ENCODE measurements at places on chromosomes 4 and X.

DNA sequence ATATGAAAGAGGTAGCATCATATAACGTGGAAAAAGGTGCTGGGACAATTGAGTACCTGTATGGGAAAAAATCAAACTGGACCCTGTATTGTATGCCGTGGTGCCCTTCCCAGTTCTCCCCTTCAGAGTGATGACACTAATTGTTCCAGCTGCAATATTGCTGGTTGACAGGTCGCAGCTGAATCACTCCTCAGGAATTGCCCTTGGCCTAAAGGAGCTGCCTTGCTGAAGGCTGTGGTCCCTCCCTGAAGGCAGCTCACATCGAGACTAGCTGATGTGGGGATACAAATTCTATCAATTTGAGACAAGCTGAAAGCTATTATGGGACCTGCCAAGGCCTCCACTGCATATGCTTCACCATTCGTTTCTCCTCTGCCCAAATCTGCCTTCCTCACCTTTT is 39.3 kb upstream of the CXCL8 start:
- DNase-seq = no peak

- no peak for DNase-seq
These were observed 44.2 kb downstream of the NAP1L5 start for GRCh38 chr4:88653371-88653946.

DNA sequence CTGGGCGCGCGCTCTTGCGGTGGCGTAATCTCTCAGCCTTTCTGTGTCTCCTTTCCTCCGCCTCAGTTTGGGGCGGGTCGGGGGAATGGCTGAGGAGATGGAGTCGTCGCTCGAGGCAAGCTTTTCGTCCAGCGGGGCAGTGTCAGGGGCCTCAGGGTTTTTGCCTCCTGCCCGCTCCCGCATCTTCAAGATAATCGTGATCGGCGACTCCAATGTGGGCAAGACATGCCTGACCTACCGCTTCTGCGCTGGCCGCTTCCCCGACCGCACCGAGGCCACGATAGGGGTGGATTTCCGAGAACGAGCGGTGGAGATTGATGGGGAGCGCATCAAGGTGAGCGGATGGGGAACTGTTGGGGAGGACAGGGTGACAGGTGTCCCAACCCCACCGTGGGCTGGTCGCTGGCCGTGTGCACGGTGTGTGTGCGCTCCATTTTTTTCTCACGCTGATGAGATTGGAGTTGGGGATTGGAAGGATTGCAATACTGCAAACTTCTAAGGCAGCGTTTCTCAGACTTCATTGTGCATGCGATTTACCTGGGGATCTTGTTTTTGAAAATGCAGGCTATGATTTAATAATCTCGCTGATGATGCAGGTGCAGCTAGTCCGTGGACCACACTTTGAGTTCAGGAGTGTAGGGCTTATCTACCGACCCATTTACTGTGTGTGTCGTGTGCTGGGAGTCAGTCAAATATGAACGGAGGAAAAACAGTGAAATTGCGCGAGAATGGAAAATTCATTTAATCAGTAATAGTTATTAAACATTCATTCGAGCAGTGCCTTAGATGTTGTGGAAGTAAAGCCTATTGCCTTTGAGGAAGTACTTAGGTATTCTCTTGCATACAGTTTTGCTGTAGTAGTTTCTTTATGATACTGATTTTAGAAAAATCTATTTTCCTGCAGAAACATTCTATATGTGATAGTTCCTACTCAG is at the start of gene RAB33B:
TSS of gene RAB33B (plus strand) at position 11 of the 935 bp plus-strand sequence. CDS start at position 86, 75 bp downstream.
- DNase-seq = no peak

DNA sequence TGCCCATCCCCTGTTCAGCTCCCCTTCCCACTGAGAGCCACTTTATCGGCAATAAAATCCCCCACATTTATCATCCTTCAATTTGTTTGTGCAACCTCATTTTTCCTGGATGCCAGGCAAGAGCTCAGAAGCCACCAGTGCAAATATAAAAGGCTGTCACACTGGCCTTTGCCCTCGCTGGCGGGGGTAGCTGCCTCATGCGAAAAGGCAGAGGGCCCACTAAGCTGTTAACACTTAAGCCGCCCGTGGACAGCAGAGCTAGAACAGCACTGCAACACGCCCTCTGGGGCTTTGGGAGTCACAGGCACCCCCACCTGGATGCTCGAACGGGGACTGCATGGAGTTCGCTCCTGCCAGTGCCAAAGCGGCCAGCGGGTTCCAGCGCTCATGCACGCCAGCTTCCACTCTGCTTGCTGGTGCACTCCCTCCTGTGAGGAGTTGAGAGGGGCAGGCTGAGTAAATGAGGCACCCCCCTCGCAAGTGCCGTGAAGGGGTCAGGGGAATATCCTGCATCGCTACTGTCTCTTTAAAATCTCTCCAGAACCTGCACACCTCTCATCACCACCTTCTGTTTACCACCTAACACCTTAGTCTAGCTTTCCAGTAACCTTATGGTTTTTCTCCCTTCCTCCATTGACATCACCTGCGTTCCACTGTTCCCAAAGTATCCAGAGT is 99.5 kb downstream of the SORBS2 start:
- no peak for DNase-seq

GRCh38 chr4:98905839-98906238 is 23.1 kb downstream of the EIF4E start:
- no peak for DNase-seq

DNA sequence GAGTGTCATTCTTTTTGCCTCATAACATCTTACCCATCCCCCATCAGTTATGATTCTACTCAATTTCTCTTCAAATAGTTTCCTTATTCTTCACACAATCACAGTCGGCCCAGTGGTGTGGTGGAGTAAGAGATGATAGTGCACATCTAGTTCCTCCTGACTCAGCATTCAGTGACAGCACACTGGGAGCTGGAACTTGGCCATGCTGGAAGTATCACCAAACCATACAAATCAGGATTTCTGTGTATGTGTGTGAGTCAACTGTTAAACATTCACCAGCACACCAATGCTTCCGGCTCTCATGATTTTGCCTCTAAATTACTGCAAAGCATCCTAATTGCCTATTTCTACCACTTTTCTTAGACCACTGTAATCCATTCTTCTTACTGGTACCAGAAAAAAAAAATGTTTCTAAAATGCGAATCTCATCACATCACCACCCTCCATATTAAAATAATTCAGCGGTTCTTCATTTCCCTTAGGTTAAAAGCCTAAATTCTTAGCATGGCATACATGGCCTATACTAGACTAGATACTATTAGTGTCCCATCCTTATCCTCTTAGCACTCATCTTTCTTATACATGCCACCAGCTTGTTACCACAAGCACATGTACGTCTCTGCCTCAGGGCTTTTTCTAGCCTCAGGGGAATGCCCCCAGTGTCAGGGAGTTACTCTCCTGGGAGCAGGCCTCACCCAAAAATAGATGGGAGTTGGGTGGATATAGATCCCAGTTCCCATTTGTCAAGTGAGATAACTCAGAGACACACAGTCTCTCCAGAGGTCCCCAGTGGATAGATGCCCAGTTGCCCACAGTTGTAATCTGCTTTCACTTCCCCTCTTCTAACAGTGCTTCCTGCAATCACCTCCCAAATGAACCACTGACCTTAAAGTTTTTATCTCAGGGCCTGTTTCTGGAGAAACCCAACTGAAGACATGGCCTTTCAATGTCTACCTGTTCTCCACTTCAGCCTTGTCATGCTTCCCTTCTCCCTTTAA is 49.2 kb upstream of the DDX53 start:
- no peak for DNase-seq

DNA sequence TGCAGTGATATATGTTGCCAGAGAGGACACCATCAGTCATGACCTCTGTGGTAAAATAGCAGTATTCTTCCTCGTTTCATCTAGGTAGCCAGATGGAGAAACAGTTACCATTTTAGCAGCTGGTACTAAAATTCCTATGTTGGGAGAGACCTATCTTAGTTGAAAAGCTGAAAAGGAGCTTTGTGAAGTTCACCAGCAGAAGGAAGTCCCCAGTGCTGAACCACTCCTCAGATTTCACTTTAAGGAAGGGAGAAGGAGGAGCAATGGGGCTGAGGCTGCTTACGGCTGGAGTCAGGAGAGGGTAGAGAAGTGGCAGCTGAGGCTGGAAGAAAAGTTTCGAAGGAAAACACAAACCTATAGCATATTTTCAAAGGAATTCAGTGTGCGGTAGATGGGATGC is 103.7 kb downstream of the ATXN3L start:
- no peak for DNase-seq

- DNase-seq = no peak
These were observed 8.0 kb upstream of the FNIP2 start for GRCh38 chr4:158760866-158761265.

- no peak for DNase-seq
These were observed 181.3 kb upstream of the STK26 start for GRCh38 chrX:131841496-131842437.

GRCh38 chrX:97909245-97909644 is 1025.5 kb downstream of the RPA4 start:
- no peak for DNase-seq

GRCh38 chr4:8728536-8729407 is 136.2 kb downstream of the CPZ start:
- no peak for DNase-seq

- DNase-seq = no peak
These were observed 515.4 kb downstream of the ZNF674 start for GRCh38 chrX:46029777-46030176.

DNA sequence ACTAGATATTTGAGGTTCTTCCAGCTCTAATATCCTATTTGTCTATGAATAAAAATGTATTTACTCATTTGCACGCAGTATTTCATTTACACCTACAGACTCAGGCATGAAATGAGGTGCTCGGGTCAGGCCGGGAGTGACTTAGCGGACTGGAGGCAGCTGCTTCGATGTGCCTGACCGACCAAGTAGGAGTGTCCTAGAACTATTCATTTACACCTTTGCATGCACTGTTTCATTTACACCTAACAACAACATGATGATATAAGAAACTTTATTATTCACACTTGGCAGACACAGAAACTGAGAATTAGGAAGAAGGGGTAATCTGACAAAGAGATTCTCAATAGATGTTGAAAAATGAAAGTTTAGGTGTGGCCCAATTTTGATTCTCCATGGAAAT is 28.7 kb upstream of the FAT1 start:
- no peak for DNase-seq

DNA sequence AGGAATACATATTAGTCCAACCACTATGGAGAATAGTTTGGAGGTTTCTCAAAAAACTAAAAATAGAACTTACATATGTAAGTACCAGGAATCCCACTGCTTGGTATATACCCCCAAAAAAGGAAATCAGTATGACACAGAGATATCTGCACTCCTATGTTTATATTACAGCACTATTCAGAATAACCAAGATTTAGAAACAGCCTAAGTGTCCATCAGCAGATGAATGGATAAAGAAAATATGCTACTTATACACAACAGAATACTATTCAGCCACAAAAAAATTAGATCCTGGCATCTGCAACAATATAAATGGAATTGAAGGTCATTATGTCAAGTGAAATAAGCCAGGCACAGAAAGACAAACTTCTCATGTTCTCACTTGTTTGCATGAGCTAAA is 27.5 kb upstream of the ABCG2 start:
- no peak for DNase-seq

- DNase-seq = no peak
These were observed 48.3 kb upstream of the MAB21L2 start for GRCh38 chr4:150533673-150534072.

GRCh38 chr4:79467246-79467932 is 59.4 kb upstream of the GK2 start:
- DNase-seq = no peak

DNA sequence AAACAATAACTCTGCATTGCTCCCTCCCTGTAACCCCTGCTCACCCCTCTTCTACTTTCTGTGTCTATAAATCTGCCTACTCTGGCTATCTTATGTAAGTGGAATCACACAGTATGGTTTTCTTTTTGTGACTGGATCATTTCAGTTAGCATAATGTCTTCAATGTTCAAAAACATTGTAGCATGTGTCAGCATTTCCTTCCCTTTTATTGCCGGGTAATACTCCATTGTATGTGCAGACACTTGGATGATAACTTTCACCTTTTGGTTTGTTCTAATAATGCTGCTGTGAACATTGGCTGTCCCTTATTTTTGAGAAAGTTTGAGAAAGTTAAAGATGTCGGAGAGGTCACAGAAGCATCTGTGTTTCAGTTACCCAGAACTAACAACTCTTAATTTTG is 60.6 kb upstream of the TLR2 start:
- DNase-seq = no peak

DNA sequence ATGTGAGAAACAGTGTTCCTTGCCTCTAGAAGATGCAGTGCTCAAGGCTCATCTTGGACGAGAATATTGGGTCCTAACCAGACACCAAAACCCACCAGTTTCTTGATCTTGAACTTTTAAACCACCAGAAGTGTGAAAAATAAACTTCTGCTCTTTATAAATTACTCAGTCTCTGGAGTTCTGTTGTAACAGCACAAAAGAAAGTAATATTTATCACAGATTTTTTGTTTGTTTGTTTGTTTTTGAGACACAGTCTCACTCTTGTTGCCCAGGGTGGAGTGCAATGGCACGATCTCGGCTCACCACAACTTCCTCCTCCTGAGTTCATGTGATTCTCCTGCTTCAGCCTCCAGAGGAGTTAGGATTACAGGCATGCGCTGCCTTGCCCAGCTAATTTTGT is 371.1 kb upstream of the NDST4 start:
- no peak for DNase-seq

GRCh38 chr4:78079726-78080430 is 22.8 kb downstream of the FRAS1 start:
- DNase-seq = no peak

GRCh38 chr4:36142504-36142903 is 101.8 kb downstream of the ARAP2 start:
- DNase-seq = no peak

GRCh38 chr4:8079031-8079885 is 79.4 kb downstream of the ABLIM2 start:
- no peak for DNase-seq

DNA sequence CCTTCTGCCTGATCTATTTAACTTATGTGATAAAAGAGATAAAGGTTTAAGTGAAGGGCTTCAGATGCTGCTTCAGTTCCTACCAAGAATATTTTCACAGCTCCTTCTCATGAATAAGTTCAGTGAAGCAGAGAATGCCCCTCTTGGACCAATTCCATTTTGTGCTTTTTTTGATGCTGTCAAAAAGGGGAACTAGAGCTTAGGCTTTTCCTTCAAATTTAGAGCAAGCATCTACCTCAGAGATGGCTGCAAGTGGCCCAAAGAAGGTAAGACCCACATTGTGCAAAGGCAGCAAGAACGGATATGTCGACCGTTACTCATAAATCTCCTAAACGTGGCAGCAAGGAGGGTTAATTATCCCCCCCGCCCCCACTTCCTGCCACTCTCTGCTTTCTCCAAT is 4.5 kb downstream of the CHRDL1 start:
- DNase-seq = no peak

- DNase-seq = no peak
These were observed 38.8 kb downstream of the ZBTB49 start for GRCh38 chr4:4328840-4329239.
